ENCODE measurements at places on chromosomes 2 and 18. TPM values are rescaled to one million over a fixed set of nuclear protein-coding genes. Genes with fewer than 3 reads are reported as not detected.

Gene KCTD1
- total RNA-seq, result 6.4 TPM

Gene LAMA1
- total RNA-seq, result not detected

Gene L3MBTL4
- total RNA-seq, result 3.5 TPM

Gene TXNDC2
- not detected for total RNA-seq

Gene SERPINB12
- total RNA-seq, result not detected

Gene GREB1L
- 12.3 TPM for total RNA-seq

Gene CIB4
- total RNA-seq, result not detected

Measured in left ventricle myocardium inferior (tissue), 1 donor.